ENCODE measurements at places on chromosomes 2 and 18.

DNA sequence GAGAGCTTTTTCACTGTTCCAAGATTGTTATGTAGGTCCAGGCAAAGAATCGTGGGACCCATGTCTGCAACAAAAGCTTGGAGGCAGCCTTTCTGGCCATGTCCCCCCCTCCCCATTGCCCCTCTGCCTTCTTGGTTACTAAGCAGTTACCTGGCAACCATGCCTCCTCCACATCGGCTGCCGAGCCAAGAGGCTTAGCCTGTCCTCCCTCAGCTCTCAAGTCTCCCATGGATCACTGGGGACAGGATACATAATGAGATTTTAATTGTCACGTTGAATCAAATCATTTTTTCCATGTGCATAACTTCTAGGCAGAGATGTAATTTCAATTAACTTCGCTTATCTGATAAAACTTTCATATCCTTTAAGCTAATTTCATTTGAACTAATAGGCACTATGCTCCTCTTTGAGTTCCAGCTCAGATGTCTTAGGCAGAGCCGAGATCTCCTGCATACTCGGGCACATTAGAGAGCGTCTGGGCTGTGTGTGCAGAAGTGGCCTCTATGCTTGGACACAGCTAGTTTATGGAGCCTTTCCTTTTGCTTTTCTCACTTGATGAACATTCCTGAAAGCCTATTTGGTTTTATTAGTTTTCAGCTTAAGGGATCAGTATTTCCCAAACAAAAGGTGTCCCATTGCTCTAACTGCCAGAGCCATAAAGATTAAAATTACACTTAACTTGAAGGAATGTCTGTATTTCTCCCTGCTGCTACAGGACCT lies 80.7 kb downstream of the LYPD1 start:
- DNase-seq: no peak

- no peak for DNase-seq
Observed at GRCh38 chr2:18487106-18487913, 73.1 kb downstream of the RDH14 start.

DNA sequence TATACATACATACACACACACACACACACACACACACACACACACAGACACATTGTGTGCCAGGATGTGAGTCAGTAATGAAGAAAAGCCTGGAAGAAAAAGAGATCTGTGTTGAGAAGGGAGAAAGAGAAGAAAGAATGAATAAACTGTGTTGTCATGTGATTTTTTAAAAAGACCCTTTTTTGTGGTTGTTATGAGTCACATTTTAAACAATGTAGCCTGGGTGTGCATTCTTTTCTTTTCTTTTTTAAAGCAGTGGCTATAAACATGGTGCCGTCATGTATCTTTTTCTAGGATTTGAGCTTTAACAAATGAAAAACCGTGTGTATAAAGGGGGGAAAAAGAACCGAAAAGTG lies 87.2 kb downstream of the NRP2 start:
- no peak for DNase-seq

DNA sequence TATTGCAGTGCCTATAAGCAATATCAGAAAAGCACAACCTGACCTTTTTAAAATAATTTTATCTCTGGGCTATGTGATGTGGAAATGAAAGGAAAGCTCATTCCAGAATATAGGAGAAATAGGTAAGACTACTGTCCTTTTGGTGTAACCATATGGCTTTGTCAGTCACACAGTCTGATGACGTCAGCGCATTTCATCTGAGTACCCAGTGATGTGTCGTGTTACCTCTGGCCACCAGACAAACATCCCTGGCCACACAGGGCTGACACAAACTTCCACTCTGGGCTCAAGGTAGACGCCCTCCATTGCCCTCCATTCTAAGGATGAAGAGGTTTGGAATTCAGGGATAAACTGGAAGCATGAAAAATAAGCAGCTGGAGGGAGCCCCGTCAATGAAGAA lies 506.7 kb downstream of the CMPK2 start:
- DNase-seq: no peak

DNA sequence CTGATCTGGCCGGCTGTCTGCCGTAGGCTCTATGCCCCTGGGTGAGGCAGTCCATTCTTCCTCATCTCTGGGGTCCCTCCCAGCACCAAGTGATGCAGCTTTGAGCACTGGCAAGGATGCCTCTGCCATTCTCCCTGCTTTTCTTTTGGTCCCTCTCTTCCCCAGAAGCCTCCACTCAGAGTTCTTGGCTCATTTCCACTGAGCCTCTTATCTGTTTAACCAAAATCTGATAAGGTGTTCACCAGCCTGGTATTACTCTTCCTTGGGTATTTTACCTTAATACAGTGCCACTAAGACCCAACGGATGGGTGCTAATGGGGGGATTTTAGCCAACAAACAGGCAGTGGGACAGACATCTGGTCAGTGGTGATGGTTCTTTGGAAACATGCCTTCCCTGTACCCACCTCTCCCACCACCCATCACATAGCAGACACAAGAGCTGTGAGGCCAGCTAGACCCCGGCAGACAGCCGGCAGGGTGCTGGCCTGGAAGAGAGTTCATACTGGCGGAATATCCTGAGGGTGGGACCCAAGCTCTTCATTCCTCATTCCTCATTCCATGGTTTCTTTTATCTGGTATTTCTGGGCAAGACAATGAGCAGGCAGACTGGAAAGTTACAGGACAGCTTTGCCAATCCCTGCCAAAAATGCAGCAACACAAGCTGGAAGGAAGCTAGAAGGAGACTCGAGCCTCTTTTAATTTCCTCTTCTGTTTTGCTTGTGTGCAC lies 34.6 kb downstream of the ZBTB7C start:
- no peak for DNase-seq

GRCh38 chr2:135674453-135674852 lies 67.2 kb upstream of the UBXN4 start:
- DNase-seq: no peak

DNA sequence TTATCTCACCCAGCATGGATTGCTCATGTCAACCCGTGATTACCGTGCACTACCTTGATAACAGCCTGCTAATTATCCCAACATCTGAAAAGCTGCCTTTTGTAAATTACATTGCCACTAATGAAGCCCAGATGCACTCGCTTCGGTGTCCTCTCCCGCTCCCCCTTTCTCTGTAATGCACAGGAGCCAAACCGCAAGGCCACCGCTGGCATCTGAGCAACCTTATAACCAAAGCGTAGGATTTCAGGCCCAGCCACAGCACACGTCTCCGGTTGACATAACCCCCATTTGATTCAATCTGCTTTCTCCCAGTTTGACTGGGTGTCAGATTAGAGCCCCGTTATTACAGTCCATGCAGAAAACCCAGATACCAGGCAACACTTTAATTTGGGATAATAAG lies 341.2 kb downstream of the ALK start:
- no peak for DNase-seq

- no peak for DNase-seq
Observed at GRCh38 chr2:239747771-239748170, 277.4 kb downstream of the NDUFA10 start.

- DNase-seq: no peak
Observed at GRCh38 chr18:29181151-29181901, 1004.4 kb upstream of the CDH2 start.

- no peak for DNase-seq
Observed at GRCh38 chr2:221420245-221420644, 151.9 kb downstream of the EPHA4 start.

DNA sequence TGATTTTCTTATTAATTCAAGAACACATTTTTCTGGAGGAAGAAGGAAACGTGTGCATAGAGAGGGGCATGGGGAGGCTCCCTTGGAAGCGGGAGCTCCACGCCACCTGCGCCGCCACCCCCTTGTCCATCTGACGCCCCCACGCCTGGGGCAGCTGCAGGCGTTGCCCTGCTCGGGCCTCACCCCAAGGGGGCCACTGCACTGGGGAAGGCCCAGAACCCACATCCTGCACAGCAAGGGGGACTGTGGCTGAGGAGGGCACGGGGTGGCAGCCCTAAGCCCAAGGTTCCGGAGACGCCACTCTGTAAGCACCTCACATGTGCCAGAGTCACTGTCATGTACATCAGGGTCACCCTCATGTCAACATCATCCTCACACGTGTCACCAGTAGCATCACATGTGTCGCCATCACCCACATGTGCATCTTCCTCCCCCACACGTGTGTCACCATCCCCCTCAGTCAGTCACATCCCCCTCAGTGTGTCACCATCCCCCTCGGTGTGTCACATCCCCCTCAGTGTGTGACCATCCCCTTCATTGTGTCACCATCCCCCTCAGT lies 486.7 kb upstream of the SALL3 start:
- no peak for DNase-seq

GRCh38 chr2:10001586-10001985 lies 41.8 kb upstream of the KLF11 start:
- DNase-seq: no peak

GRCh38 chr18:3425030-3425429 lies 24.9 kb upstream of the TGIF1 start:
- DNase-seq: no peak

GRCh38 chr2:172613615-172614231 lies 57.8 kb downstream of the PDK1 start:
- DNase-seq: no peak

DNA sequence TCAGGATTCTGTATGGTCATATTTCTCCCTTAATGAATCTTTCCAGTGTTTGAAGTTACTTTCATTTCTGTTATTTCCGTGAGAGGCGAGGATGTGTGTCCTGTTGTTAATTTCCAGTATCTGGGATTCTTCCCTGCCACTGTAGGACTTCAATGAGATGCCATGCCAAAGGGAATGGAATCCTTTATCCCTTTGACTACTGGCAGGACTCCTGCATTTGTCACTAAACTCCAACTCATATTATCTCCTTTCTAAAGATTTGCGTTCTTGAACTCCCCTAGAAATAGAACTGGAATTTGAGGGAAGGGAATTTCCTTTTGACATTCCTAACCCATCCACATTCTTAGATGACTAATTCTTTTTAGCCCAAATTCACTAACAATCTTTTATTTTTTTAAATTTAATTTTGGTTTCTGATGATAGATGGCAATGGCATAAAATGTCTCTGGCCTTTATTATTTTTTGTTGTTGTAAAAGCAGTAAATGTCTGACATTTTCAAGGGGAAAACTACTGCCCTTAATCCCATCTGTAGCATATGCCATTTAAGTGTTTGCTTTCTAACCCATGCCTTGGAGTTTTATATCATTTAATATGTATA lies 87.8 kb upstream of the EML6 start:
- DNase-seq: no peak

- no peak for DNase-seq
Observed at GRCh38 chr2:159072795-159073194, 104.4 kb downstream of the TANC1 start.

DNA sequence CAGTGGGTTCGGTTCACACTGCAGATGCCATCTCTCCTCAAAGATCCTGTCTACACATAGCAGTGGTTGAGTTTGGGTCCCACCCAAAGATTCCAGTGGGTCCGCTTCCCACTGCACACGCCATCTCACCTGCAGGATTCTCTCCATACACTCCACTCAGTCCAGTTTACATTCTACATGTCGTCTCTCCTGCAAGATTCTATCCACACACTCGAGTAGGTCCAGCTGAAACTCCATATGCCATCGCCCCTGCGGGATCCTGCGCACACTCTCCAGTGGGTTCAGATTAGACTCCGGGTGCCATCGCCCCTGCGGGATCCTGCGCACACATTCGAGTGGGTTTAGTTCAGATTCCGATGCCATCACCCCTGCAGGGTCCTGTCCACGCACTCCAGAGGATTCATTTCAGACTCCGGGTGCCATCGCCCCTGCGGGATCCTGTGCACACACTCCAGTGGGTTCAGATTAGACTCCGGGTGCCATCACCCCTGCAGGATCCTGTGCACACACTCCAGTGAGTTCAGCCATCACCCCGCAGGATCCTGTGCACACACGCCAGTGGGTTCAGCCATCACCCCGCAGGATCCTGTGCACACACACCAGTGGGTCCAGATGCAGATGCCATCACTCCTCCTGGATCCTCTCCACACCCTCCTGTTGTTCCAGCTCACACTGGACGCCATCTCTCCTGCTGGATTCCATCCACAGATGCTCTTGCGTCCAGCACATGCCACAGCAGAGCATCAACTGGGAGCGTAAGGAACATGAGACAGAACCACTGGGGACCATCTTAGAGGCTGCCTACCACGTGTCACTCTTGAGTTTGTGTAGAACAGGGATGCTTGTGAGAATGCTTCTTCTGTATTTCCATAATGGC lies 3.0 kb upstream of the PXDN start:
- DNase-seq: no peak

GRCh38 chr18:36212301-36213171 lies 25.2 kb downstream of the MOCOS start:
- DNase-seq: no peak
